ENCODE measurements at places on chromosomes 4 and X.

DNA sequence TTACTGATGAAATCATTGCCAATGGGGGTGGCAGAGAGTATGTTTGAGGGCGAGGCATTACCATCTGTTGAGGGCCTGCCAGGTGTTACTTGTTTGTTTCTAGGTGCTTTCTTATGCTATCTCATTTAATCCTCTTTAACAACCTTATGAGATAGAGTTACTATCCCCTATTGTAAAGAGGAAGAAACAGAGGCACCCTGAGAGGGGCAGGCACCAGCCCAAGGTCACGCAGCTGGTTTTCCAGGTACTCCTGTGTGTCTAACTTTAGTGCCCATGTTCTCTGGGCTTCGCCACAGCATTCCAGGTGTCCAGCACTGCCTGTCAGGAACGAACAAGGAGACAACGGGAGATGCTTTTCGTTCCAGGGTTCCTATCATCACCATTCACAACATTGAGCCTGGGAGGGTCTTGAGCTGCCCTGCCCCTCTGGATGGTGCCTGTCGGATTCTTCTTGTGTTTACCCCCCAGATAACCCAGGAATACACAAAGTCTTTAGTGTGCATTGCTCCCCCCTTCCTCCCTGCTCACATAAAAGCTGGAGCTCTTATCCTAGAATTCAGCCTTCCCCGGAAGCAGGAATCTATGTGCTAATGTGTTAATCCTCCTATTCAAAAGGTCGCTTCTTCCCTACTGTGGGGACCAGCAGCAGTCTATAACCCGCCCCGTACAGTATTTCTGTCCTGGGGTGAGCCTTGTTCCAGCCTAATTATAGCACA lies 24.9 kb upstream of the GPC4 start:
- DNase-seq = no peak

- no peak for DNase-seq
Measured at GRCh38 chr4:7206385-7206784, 14.0 kb downstream of the SORCS2 start.

- no peak for DNase-seq
Measured at GRCh38 chr4:119110121-119110520, 25.5 kb upstream of the MYOZ2 start.

GRCh38 chr4:6208416-6208815 lies 8.1 kb upstream of the JAKMIP1 start:
- DNase-seq = no peak

DNA sequence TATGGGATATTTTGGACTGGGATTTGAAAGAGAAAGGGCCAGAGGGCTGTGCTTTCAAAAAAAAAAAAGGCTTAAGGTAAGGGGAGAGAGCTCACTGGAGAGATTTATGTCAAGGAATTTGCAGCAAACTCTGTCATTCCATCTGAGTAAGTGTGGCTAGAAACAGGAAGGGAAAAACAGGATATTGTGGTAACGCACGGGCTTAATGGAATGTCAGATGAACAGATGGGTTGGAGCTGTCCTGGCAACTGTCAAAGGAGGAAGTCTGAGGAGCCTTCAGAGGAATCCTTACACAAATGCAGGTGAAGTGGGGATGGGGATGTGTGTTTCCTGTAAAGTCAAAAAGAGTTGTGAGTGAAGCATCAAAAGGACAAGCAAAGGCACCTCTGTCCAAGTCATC lies 15.1 kb upstream of the NKX3-2 start:
- DNase-seq = no peak

- DNase-seq = no peak
Measured at GRCh38 chrX:107272431-107272921, 66.1 kb downstream of the DNAAF6 start.

DNA sequence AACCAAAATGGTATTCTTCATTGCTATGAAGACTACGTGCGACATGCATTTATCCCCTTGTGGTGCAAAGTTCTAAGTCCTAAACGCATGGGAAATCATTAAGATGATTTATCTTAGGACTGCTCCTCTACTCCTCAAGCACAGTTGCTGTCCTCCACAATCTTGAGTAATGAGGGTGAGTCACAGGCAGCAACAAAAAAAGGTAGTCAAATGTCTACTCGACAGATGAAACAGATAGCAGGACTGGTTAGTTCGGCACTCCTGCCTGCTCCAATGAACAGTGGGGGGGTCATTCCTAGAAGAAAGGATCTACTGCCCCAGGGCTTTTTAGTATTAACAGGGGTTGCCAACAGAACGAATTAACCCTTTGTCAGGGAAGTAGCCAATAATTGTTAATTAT lies 233.7 kb upstream of the FGF13 start:
- no peak for DNase-seq

DNA sequence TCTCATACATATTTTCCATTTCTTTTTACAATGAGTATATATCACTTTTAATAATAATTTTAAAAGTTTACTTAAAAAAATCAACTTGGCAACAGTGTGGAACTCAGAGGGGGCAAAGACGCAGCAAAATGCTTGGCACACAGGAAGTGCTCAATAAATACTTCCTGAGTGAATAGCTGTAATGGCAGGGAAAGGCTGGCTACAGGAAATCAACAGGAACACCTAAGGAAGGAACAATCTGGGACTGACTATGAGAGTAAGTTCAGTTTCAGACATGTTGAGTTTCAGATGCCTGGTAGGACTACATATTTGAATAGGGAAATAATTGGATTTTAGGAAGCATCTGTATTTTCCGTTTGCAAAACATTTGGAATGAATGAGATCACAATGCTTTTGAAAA lies 137.6 kb downstream of the SCLT1 start:
- no peak for DNase-seq

DNA sequence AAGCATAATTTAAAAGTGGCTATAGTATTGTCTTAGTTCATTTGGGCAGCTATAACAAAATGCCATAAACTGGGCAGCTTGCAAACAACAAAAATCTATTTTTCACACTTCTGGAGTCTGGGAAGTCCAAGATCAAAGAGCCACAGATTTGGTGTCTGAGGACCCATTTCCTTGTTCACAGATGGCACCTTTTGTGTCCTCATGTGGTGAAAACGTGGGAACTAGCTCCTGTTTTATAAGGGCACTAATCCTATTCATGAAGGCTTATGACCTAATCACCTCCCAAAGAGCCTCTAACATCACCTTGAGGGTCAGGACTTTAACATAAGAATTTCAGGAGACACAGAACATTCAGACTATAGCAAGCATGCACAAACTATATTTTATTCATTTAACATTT lies 126.5 kb upstream of the WDFY3 start:
- DNase-seq = no peak

- DNase-seq = no peak
Measured at GRCh38 chrX:17680732-17681413, 56.4 kb upstream of the SCML1 start.

- no peak for DNase-seq
Measured at GRCh38 chr4:102345795-102346100, 466 bp upstream of the SLC39A8 start.

GRCh38 chr4:25663781-25664180 lies 8.1 kb downstream of the SLC34A2 start:
- DNase-seq = no peak

- no peak for DNase-seq
Measured at GRCh38 chr4:40216622-40217366, 20.0 kb downstream of the RHOH start.
